ENCODE measurements at places on chromosomes 7 and 10.

DNA sequence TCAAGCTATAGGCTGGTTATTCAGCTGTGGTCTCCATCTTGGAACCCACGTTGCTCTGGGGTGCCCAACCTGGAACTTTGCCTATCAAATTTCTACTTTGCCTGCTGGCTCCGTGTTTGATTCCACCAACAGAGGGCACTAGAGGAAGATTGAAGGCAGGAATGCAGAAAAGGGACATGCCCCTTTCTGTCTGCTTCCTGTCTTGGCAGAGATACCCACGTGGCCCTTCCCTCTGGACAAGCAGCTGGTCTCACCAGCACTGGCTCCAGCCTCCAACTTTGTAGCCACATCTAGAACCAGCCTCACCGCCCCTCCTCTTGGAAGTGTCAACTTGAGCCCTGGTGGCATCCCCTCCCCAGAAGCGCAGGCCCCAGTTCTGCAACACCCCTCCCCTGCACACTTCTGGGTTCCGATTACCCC lies 52.1 kb upstream of the ZNF438 start:
- DNase-seq: peak; percentile 50

- DNase-seq: no peak
Measured at GRCh38 chr10:131911451-131911850, 10.6 kb downstream of the PPP2R2D start.

DNA sequence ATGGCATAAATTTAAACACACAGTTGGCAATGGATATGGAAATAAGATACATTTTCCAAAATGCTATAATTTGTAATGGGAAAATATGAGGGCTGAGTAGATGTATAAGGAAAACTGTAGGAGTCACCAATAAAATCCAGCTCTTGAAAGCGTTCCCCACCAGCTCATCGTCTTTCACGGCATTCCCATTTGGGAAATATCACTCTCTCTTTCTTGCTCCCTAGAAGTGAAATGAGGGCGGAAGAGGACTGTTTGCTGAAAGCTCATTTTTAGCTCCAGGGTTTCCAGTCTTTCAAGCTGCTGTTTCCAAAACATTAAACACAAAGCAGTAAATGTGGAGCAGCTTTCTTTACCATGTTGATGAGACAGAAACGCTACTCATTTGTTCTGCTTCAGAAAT lies 104.6 kb upstream of the SFMBT2 start:
- DNase-seq: no peak

DNA sequence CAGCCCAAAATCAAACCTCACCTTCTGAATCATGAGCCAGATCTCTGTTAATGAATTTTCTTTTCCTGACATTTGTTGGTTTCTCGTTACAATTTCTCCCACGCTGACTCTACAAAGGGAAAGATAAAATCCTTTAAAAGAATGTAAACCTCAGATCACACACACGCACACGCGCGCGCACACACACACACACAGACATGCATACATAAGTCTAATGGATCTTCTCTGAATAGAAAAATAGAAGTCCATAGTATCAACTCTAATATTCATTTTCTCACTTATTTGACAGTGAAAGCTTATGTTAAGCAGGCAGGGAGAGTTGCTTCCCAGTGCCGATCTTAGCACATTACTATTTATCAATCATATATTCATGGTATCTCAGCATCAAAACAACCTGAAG lies 1.4 kb downstream of the ETV1 start:
- no peak for DNase-seq

GRCh38 chr7:121961089-121961867 lies 88.3 kb downstream of the PTPRZ1 start:
- no peak for DNase-seq

DNA sequence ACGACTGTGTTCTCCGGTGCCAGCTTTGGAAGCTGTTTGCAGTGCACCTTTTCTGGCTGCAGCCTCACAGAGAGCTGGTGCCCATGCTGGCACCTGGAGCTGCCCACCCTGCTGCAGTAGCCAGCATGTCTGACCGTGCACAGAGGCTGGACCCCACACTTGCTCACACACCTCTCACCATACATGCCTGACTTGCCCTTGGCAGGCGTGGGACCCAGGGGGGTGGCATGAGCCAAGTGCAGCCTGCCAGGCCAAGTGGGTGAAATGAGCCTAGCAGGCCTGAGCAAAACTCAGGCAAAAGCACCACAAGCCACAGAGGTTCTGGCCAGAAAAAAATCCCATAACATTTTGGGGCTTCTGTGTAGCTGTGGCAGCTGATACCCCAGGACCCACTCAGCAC lies 258.8 kb downstream of the XPNPEP1 start:
- DNase-seq: no peak

DNA sequence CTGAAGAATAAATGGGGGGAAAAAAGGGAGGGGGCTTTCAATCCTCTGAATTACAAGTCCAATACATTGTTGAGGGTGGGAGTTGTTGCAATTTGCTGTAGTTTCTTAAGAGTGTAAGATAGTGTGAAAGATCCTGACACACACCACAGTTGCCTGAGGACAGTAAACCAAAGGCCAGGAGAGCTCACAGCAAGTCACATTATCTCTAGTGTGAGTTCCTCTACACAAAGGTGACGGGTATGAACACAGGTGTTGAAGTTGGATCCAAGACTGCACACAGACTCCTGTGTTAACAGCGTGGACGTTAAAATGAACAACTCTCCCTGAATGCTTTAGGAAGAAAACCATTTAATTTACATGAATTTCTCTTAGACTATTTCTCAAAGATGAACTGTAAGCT lies 12.0 kb downstream of the LARP4B start:
- no peak for DNase-seq

DNA sequence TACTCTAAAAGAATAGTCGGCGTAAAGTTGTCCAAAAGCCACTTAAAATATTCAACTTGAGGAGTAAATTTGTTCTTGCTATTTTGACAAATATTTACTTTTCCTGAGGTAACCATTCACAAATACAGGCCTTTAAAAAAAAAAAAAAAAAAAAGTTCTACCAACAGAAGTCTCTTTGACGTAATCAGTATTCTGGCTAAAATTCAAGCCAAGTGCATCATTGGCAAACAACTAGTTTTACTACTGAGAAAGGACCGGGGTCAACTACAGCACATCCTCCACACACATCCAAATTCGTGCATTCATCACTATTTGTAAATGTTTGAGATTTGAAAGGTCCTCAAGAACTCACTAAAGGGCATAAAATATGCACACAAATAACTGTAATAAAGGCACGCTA lies 2.0 kb downstream of the OAT start:
- DNase-seq: no peak

GRCh38 chr10:412109-412508 lies 276.9 kb downstream of the ZMYND11 start:
- DNase-seq: no peak

DNA sequence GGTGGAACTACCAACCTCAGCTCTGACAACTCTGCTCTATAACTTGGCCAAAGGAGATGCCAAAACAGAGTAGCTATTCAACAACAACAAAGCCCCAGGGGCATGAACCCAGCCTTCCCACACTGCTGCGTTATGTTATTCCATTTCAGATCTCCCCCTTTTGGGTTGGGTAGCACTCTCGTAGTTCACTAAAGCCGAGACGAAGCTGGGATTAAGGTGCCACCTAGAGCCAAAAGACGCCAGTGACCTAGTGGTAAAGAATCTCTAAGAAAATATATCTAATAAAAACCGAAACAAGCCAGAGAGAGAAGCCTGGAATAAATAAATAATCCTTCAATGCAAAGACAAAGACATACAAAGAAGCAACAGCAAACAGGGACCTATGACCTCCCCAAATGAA lies 217.3 kb downstream of the HERPUD2 start:
- DNase-seq: no peak

GRCh38 chr10:4494551-4494950 lies 331.5 kb upstream of the AKR1E2 start:
- no peak for DNase-seq

DNA sequence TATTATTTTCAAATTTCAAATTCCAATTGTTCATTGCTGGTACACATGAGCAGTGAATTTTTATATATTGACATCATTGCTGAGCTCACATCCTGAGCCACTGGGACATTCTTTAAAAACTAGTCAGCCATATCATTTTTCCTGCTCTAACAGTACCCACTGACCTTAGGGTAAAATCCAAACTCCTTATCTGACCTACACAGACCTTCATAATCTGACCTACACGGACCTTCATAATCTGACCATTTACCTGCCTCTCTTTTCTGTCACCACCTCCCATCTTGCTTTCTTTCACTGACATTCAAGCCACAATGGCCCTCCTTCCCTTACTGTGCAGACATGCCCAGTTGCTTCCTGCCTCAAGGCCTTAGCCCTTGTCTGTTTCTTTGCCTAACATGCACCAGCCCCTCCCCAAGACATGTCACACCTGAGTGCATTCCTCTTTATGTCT lies 16.1 kb upstream of the CUZD1 start:
- DNase-seq: no peak

GRCh38 chr10:129956876-129957673 lies 7.0 kb downstream of the EBF3 start:
- no peak for DNase-seq

Measured in T-cell (primary cell).